K562 (cell line): ENCODE measurements at places on chromosomes 4 and X.

- no peak for DNase-seq
Measured at GRCh38 chrX:98380106-98380505, 1496.4 kb downstream of the RPA4 start.

GRCh38 chrX:105703876-105704275 lies 118.5 kb upstream of the NRK start:
- no peak for DNase-seq

- DNase-seq, result peak; percentile 30
Measured at GRCh38 chrX:107154787-107155620, 36.4 kb upstream of the RBM41 start.

DNA sequence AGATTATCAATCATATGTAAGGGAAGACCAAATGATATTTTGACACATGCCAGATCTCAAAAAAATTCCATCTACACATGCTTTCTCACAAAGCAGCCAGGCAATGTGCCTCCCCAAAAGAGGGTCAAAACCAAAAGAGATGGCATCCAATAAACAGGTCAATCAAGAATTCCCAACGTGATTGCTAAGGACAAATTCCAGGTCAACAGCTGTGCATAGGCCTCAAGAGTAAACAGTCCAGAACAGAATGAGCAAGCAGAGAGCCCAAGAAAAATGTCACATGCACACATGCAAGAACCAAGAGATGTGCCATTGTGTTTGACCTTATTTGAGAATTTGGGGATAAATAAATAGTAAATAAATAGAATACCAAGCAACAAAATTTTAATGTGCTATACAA lies 136.7 kb downstream of the APBB2 start:
- no peak for DNase-seq

- DNase-seq, result no peak
Measured at GRCh38 chr4:115294717-115295116, 181.3 kb upstream of the NDST4 start.

GRCh38 chrX:15781961-15782699 lies 8.2 kb upstream of the ZRSR2 start:
- no peak for DNase-seq

DNA sequence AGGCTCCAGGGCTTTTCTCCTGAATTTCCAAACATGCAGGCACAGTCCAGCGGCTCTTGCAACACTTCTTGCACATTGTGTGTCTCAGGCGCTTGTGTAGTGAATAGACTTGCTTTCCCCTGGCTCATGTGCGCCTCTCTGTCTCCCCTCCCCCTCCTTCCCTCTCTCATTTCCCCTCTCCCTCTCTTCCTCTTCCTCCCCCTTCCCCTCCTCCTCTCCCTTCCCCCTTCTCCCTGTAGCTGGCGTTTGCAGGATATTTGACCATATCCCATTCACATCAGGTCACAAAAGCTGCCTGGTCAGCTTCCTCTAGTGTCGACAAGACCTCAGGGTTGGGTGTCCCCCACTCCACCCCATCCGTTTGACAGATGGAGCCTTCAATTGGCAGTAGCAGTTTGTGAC lies 2.4 kb downstream of the CHST7 start:
- no peak for DNase-seq
